H1 (cell line): ENCODE measurements at places on chromosomes 13 and 19.

DNA sequence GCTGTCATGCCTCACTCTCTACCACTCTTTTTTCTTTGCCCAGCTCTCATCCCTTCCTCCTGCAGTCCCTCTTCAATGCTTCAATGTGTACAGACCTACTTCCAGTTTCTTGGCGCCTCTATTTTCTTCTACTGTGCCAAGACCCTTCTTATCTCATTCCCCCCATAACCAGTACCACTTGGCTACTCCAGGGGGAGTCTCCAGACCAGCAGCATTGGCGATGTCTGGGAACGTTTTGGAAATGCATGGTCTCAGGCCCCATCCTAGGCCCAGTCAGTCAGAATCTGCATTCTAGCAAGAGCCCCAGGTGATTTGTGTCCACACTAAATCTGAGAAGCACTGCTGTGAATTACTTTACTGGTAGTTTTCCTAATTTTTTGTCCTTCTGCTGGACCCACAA is 198.2 kb downstream of the SLC7A1 start:
- no peak for DNase-seq

DNA sequence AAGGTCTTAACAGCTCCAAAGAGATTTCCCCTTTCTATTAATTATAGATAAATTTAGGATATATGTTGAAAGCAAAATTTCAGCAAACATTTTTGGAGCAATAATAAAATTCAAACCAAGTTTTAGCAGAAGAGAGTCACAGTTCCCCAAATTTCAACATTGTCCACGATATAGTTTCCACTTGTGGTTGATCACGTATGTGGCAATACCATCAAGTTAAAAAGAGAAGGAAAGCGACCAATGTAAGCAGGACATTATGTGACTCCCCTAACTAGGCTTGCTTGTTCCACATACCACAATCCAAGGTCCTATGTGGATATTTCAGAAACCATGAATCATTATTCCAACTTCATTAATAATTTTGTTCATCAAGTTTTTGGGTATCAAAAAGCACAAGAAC is 52.8 kb downstream of the ELF1 start:
- DNase-seq, result no peak

DNA sequence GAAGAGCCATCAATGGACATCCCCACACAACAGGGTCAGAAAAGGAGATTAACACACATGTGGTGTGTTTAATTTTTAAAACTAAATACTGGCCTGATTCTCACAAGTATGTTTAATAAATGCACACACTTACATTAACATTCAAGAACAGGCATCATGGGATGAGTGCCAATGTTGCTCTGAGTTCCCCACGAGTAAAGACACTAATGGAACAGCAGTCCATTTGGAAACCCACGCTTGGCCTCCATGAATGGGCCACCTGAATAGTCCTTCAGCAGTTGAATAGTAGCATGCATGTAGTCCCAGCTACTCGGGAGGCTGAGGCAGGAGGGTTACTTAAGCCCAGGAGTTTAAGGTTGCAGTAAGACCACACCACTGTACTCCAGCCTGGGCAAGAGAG is 195.2 kb upstream of the IPO5 start:
- DNase-seq, result no peak

DNA sequence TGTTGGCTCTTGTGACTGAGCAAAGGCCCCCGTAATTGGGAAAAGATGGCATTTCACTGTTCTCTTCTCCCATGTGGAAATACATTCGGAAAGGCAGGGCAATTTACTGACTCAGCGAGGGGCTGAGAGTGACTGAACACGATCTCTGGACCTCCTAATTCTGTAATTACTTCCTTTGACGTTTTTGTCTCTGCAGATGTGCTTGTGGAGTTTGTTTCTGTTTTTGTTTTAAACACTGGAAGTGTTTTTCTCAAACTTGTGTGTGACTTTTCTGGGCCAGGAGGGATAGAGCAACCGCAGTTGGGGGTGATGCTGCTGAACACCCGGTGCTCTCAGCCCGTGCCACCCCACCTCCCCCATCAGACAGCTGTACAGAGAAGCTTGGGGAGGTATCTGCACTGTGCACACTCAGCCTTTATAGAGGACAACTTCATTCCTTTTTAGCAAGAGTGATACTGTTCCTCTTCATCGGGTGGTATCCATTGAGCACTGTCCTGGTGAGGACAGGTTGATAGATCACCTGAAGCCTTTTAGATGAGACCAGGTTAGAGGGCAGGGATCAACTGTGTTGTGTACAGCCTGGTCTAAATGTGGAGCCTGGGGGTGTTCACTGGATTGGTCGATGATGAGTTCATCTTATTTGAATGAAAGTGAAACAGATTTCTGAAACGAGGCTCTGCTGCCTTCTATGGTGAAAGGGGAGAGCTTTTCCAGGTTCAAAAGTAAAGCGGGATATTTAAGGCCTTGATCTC is 117.4 kb downstream of the ESD start:
- DNase-seq, result no peak

DNA sequence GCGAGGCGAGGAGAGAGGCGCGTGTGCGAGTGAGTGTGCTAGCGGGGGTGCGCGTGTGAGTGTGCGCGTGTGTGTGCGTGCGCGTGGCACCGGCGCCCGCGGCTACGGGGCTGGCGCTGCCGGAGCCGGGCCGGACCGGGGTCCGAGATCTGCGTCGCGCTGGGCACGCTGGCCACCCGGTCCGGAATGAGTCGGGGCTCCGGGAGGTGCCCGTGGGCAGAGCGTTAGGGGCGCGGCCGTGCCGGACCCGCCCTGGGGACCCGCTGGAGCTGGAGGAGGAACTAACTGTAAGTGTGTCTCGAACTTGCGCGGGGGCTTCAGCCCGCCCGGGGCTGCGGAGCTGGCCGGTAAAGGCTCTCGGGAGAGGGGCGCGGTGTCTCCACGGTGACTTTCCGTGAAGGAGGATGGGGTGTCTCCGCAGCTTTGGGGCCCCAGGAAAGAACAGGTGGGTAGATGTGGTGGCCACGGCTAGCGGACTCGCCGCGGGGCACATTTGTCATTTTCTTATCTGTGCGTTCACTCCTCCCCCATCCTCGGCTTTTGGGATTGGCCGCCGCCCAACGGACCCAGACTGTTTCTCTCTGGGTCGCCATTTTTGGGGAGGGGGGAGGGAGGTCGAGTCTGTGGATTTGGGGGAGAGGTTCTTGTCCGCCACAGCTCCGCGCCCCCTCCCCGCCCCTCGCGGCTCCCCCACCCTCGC is 10.1 kb upstream of the SOX1 start:
- peak; percentile 61 for DNase-seq

DNA sequence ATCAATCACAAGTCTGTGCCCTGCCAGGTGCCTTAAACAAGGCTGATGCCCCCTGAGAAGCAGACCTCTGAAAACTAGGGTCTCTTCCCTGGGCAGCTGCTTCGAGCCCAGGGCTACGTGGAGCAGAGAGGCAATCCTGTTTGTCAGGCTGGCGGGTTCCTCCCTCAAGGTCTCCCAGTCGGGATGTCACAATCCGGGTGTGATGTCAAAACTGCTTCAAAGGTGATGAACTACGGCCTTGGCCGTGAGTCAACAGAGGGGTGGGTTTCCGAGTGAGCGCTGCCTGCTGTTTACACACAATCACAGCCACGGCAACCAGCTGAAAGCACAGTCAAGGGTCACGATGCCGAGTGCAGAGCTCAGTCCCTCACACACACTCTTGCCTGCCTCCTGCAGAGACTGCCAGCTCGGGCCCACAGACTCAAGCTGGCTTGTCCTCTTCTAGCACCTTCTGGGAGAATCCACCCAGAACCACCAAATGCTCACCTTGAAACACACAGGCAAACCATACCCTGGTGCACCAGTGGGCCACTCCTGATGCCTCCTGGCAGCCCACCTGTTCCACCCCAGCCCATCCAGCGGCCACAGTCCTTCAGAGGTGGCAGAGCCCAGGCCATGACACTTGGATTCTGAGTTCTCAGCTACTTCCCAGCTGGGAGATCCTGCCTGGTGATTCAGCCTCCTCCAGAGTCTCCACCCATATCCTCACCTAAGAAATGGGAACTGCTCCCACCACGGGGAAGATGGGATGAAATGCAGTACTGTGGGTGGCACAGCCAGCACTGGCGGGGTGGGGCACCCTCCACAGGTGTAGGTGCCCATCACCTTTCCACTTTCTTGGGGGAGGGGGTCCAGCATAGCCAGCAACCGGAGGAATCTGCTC is 6.8 kb downstream of the ELL start:
- DNase-seq, result no peak
